ENCODE measurements at places on chromosomes 2 and 18.
A peak's percentile ranks its signal among the peaks of the same experiment; 100 is the strongest.

DNA sequence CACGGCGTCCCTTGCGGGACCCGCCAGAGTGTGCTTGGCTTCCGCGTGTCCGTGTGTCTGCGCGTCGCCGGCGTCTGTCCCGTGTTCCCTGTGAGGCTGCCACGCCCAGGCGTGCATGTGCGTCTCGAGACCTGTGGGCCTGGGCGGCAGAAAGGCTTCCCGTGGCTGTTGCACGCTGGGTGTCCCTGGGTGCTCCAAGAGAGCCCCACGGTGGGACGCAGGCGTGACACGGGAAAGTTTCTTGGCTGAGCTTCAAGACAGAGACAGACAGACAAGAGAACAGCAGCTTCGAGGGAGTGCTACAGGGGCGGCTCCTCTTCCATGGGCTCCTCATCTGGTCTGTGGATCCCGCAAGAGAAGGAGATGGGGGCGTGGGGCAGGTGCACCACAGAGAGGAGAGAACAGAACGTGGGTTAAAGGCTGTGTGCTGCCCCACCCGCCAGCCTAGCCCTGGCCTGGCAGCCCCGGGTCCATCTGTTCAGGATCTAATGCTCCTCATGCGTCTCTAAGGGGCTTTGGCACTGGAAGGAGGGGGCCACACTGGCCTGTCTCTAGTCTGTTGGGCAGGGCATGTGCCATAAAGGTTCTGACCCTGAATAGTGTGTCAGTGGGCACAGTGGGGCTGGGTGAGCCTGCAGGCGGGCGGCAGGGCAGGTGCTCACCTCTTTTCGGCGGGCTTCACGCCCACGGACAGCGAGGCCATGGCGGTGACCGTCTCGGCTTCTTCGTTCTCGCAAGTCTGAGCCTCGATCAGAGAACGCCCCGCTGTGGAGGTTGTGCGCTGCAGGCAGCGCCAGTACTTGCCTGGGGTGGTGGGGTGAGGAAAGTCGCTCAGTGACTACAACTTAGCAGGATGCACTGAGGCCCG is 205.1 kb downstream of the TWIST2 start:
- DNase-seq, result no peak

DNA sequence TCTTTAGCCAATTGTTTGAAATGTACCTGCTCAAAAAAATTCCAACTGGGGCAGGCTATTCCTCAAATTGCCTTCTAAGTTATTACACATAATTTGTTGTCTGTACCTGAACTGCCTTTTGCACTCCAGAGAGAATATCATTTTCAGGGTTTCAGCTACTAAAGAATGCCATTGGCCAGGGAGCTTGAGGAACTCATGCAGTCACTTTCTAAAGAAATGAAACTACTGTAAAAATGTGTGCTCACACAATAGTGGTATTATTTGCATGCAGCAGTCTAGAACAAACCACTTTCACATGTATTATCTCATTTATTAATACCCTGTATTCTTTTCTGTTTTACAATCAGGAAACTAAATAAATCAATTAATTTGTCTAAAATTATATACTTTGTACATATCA is 152.2 kb downstream of the PID1 start:
- no peak for DNase-seq

DNA sequence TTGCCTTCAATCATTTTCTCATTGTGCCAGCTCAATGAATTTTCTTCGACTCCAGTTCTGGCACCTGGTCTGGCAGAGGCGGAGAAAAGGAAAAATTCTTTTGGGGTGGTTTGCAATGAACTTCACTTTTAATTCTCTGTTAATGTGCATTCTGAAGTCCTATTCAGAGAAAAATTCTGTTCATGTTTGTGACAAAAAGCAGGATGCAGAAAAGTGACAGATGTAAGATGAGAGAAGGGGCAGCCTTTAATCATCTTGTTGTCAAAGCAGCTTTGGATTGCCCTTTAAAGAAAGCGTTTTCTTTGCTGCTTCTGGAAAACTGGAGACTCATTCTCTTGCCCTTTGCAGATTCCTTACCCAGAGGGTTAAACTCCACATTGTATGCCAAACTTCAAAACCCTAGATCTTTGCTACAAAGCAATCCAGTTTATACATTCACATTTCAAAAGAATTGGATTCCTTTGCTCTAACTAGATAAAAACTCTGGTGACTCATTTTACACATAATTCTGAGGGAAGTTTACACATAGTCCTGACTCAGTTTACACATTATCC is 94.6 kb upstream of the CAVIN2 start:
- DNase-seq, result no peak

- DNase-seq, result peak; percentile 46
Measured at GRCh38 chr2:26605195-26605998, 35.8 kb downstream of the CIB4 start.

GRCh38 chr2:218063486-218063885 is 5.6 kb upstream of the RUFY4 start:
- no peak for DNase-seq

- DNase-seq, result no peak
Measured at GRCh38 chr2:26074676-26075075, 40.8 kb downstream of the RAB10 start.

- no peak for DNase-seq
Measured at GRCh38 chr2:104857262-104858005, 3.5 kb downstream of the POU3F3 start.

GRCh38 chr2:224334726-224335125 is 67.2 kb downstream of the FAM124B start:
- no peak for DNase-seq

- no peak for DNase-seq
Measured at GRCh38 chr2:241751776-241752175, 17.3 kb downstream of the D2HGDH start.

DNA sequence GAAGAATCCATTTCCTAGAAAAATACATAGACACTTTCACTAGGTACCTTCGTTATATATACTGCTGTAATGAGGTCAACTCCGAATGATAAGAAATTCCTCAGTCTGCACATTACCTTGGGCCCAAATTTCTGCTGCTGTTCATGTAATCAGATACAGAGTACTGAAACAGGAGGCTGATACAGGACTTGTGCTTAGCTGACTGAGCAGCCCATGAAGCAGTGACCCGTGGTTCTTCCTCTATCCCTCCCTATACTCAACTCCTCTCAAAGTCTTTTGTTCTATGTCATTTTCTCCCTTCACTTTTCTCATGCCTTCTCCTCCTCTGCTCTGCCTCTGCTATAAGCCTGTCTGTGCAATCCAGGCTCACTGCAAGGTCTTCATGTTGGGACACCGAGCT is 57.5 kb upstream of the ST8SIA5 start:
- DNase-seq, result no peak

- DNase-seq, result no peak
Measured at GRCh38 chr2:164770421-164770916, 71.2 kb downstream of the COBLL1 start.

DNA sequence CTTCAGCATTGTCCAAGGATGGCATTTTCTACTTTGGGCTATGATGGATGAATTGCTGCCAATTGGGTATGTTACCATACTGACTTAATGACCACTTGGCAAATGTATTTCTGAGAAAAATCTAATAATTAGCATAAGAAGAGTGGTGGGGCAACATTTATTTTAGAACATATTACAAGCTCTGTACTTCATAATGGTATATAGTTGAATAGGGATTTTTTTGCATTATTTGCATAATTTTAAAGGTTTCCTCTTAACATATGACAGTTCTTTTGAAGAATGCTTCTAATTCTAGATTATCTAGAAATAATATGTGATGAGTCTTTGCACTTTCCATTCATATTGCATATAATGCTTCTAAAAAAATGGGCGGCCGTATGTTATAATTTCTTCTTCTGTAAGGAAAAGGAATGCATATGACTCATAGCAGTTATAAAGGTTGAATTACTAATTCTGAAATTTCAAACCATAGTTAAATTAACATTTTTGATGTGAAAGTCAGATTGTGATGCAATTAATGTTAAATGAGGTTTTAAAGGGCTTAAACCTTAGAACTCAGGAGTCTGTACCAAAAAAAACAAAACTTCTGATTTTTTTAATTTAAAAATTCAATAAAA is 1652.3 kb upstream of the SLC39A10 start:
- no peak for DNase-seq

GRCh38 chr2:84879584-84880394 is 1.1 kb downstream of the TRABD2A start:
- peak; percentile 53 for DNase-seq

DNA sequence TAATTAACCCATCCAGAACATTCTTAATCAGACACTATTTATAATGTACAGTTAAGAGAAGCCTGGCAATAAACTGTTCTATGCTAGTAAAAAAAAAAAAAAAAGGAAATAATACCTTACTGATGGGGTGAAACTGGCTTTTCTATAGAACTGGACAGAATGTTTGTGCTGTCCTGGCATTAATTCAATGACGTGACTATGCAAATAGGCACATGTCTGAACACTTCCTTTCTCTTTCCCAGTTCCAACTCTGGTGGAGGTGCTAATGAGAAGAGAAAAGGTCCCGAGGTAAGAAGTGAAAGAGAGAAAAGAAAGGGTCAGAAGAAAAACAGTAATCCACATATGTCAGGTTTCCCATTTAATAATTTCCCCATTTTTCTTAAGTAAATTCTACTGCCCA is 508.4 kb downstream of the ZEB2 start:
- DNase-seq, result no peak

GRCh38 chr2:8094526-8094925 is 587.3 kb upstream of the ID2 start:
- no peak for DNase-seq

DNA sequence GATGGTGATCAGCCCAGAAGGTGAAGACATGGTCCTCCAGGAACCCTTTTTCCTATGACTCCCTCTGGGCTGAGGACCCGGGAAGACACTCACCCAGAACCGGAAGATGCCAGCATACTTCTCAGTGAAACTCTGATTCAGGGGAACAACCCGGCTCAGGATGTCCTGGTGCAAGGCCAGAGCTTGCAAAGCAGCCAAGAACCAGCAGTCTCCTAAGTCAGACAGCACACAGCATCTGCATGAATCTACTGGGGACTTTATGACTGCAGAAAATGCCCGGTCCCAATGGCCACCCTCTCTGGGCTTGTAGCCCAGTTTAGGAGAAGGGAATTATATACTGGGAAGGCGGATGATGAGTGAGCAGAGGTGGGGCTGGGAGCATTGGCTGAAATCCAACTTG is 15.3 kb downstream of the CAPN14 start:
- no peak for DNase-seq

DNA sequence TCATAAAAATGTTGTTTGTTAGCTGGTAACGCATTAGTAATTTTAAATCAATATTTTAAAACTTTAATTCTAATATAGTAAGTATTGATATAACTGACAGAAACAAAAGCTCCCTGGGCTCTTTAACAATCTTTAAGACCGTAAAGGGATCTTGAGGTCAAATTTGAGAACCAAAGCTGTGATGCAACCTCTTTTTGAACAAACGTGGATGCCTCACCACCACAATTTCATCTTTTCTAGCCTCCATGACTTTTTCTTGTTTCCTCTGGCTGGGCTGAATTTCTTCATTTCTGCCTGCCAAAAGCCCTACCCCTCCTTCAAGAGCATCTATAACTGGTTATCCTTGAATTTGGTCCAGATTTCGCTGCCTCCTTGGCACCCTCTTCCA is 563 bp upstream of the POLE4 start:
- no peak for DNase-seq

DNA sequence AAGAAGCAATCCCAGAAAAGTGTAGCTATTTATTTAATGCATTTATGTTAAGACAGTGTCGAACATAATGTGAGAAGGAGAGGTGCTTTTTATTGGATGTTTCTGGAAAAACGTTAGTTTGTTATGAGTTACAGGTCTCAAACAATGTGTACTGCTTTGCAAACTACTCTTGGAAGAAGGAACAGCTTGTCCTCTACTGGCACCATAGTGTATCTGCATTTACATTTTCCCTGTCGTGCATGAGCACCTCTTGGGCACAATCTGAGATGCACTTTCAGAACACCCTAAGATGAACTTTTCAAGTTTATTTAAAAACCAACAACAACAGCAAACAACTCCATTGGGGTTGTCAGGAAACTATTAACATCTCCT is 22.8 kb downstream of the CCNYL1 start:
- no peak for DNase-seq

DNA sequence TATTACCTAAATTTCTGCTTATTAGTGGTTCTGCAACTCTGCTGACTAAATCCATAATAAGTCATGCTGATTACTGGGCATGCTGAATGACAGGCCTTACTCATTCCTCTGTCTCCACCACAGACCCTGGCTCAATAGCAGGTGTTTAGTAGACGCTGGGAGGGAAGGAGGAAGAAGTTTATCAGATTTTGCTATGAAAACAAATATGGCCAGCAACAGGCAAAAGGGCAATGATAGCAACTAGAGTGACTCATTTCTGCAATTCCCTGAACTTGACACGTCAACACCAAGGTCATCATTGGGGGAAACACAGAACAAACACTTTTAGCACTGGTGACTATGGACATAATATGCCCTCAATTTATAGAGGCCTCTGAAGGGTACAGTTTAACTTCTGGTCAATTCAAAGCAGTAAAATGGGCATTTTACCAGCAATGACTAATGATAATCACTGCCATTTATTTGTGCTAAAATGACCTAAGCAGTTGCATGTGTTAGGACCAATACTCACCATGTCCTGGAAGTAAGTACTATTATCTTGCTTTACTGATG is 35.2 kb downstream of the TMEM163 start:
- DNase-seq, result no peak

DNA sequence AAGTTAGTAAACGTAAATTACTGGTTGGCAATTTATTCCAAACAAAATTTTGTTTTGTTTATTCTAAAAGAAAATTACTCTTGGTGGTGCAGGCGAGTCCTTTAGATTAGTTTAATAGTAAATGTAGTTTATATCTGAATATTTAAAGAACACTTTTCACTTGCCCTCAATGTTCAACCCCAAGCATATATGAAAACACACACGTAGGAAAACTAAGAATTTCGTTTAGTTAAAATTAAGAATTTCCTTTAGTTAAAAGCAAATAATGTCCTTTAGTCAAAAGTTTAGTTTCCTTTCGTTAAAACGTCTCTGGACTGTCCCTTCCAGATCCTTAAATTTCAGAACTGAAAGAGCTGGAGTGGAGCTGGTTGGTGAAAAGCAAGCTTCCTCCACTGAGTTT is 19.1 kb upstream of the CYTIP start:
- DNase-seq, result no peak

- no peak for DNase-seq
Measured at GRCh38 chr2:174590928-174591648, 6.5 kb downstream of the WIPF1 start.

DNA sequence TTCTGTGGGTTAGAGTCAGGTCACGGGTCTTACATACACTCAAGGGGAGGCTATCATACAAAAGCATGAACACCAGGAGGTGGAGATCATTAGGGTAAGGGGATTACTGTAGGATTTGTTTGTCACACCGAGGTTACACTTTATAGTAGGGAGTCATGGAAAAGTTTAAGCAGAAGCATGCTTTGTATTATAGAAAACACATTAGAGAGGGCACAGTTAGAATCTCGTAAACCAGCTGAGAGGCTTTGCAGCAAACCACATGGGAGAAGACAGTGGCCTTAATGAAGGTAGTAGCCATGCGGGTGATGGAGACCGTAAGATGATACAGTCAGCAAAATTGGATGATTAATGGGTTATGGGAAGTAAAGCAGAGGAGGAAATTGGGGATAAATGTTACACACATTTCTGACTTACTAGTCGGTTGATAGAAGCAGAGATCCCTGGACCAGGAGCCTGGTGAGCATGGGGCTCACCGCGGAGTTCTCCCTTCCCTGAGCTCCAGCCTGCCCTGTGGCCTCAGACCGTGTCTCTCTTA is 75.6 kb downstream of the MAPRE2 start:
- no peak for DNase-seq

Measured in CD4-positive, alpha-beta T cell treated with Interleukin-17A for 4 hours (primary cell).